ENCODE measurements at places on chromosomes 16 and 17.

- no peak for DNase-seq
These were observed 17.0 kb downstream of the VWA3A start for GRCh38 chr16:22109258-22109898.

- DNase-seq = no peak
These were observed 46.2 kb downstream of the TUBD1 start for GRCh38 chr17:59846394-59847165.

DNA sequence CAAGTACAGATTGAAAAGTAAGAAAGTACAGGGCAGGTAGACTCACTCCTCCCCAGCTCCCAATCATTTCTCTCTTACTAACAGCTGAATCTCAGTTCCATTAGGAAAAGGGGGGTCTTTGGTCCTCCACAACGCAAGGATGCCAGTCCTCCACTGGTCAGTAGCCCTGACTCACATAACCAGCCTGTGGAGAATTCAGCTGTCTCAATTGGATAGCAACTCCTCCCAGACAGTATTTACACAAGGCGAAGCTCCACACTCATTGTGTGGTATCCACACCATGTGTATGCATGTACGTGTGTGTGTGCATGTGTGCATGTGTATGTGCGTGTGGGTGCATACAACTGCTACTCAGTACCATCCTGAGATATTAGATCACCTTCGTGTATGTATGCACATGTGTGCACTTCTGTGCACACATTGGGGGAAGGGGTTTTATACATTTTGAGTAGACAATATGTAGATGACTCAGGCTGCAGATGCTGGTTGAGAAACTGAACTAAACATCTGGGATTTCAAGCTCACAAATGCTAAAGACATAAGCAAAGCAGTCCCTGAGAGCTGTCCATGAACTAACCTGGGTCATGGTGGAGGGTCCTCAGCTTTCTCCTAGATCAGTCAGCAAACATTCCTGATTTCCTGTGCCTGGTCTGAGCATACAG, 240.1 kb downstream of the SLC39A11 start:
- no peak for DNase-seq

DNA sequence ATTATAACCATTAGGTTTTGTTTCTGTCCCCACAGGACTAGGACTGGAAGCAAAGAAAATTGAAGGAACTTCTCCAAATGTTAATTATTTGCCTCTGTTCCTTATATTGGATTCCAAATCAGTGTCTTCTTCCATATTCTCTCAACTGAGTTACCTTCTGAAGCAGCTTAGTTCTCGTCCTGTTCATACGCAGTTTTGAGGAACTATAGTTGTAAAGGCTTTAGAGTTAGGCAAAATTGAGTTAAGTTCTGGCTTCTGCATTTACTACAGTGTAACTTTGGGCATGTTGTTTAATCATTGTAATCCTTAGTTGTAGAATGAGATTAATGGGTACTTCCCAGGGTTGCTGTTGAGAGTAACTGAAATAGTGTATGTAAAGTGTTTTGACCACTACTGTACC, 11.2 kb downstream of the CBFB start:
- no peak for DNase-seq

DNA sequence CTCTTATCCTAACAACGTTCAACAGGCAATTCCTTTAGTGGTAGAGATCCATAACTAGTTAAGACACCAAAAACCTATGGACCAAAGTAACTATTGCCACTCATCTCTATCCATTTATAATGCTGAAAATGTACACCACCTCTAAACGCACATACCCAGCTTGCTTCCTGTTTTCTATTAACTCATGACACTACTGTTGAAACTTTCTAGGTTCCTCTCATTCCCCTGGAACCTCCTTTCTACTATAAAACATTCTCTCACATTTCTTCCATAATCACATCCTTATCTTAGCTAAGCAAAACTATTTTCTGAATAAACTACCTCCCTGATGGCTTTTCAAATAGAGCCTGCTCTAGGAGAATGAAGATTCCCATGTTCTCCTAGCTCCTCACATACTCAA, 42.9 kb upstream of the KSR1 start:
- DNase-seq = no peak

DNA sequence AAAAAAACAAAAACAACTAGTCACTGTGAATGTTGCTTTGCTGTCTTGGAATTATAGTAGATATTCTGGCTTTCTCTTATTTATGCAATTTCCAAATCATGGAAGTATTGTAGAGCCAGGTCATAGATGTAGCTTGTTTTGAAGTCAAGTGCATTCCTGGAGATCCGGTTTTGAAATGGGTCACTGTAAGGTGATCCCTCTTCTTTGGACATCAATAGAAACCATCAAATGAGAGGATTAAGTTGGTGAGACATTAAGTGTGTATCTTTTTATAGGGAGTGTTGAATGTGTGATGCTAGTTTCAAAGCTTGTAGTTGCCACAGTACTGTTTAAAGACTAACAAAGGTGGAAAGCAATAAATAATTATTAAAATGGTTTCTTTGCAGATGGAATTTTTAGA, 4.5 kb downstream of the PRKAR1A start:
- no peak for DNase-seq

GRCh38 chr16:69568676-69569075, 2.9 kb downstream of the NFAT5 start:
- DNase-seq = no peak

DNA sequence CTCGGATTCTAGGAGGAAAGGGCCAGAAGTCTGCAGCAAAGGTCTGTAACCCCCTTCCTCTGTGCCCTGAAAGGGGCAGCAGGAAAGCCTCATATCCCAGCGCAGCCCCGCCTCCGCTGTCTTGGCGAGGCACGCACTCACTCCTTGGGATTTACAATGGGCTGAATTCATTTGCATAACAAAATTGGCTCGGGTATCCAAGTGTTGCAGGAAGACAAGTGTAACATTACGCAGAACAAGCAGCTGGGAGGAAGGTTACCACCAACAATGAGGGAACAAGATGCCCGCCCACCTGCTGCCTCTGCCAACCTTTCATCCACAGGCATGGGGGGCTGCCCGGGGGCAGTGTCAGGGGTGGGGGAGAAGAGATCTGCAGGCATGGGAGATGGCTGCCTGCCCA, 130.4 kb downstream of the MRM1 start:
- no peak for DNase-seq

GRCh38 chr17:4881761-4882555, 17.4 kb upstream of the C17orf107 start:
- peak; percentile 60 for DNase-seq

GRCh38 chr16:47142486-47142820, 1.3 kb downstream of the NETO2 start:
- DNase-seq = peak; percentile 71

DNA sequence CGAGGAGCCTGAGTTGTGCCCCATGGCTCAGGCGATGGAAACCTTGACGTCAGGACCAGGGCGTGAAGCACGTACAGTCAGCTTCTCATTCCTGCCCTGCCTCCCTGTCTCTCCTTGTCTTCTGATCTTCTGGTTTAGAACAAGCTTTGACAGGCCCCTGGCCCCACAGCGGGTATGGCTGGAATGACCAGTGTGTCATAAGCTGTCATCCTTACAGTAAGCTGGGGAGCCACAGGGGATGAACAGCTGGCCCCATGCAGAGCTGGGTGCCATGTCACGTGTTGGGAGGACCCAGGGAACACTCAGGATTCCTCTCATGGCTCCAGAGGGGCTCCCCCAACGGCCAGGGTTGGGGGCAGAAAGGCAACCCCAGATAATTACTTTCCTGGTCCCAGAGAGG, 157.6 kb upstream of the PLCG2 start:
- DNase-seq = no peak

GRCh38 chr17:29574732-29575510, 6.4 kb downstream of the TP53I13 start:
- DNase-seq = no peak

- DNase-seq = no peak
These were observed 24.5 kb upstream of the OSGIN1 start for GRCh38 chr16:83928341-83929055.

DNA sequence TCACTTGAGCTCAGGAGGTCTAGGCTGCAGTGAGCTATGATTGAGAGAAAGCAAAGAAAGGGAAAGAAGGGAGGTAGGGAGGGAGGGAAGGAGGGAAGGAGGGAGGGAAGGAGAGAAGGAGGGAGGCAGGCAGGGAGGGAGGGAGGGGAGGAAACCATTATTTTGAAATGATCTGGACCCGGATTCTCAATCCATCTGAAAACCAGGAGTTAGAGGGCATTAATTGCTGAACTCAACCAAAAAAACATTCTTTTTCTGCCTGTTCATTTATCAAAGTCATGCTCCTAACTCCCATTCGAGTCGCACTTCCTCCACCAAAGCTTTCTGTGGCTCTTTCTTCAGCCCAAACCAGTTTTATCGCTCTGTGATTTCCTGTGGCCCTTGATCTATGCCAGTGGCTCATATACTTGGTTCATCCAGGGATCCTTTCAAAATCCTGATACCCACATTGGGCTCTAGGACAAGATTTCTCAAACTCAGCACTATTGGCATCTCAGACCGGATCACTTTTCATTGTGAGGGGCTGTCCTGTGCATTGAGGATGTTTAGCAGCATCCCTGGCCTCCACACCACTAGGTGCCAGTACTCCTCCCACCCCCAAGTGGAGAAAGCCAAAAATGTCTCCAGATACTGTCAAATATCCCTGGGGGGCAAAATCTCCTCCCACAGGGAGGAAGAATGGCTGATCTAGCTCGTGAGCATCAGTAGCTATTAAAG, 38.2 kb downstream of the CMTM4 start:
- peak; percentile 60 for DNase-seq

- DNase-seq = no peak
These were observed 6.9 kb downstream of the MYH10 start for GRCh38 chr17:8623591-8623990.

GRCh38 chr17:2656283-2656682, 55.3 kb downstream of the CLUH start:
- DNase-seq = no peak

- DNase-seq = no peak
These were observed 13.7 kb upstream of the SKAP1 start for GRCh38 chr17:48443712-48444111.

- DNase-seq = no peak
These were observed 39.7 kb upstream of the IRX3 start for GRCh38 chr16:54326266-54326662.

DNA sequence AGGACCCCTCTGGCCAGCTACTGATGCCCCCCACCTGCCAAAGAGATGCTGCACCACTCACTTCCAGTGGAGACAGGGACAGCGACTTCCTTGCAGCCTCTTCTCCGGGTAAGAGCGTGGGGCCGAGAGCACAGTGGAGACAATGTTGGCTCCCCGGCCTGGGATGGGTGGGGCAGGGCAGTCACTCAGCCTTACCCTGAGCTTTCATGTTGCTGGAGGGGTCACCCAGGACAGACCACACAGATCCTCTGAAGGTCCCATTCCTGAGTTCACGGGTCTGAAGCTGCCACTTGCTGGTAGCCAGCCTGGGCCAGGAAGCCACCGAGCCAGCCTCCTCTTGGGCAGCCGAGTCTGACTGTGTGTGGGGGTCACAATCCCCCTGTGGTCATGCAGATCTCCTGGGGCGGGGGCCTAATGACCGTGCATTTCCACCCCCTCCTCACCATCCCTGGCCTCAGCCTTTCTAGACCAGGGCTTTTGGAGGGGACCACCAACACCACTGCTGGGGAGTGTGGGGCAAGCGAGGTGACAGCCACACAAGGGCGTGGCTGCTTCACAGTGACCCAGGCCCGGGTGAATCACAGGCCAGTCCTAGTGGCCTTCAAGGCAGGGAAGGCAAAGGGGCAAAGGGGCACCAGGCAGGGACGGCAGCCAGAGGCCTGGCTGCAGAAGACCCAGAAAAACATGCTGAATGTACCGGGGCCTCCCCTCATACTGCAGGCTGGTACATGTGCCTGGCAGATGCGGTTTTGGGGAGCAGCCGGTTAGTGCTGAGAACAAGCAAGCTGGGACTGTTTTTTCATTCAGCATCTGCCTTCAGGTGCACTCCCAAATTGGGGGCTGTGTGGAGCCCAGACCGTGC, 10.4 kb downstream of the TAF1C start:
- no peak for DNase-seq

DNA sequence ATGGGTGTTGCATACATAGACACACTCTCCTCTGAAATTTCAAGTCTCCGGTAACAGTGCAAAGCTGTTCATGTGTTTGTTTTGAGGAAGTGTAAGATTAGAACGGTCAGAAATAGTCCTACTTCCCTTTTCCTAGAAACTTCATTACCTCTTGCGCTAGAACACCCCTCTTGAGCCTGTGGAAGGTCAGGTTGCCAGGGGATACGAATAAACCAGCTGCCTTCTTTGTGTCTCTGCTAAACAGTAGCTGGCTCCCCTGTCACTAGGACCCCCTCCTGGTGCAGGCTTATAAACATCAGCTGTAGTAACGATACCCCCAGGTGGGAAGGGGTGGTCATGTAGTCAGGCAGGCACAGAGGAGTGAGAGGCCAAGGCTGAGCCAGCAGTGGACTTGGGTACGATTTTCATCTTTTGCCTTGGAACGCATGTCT, 113.4 kb upstream of the RCVRN start:
- DNase-seq = peak; percentile 53

- no peak for DNase-seq
These were observed 15.5 kb downstream of the METTL9 start for GRCh38 chr16:21614896-21615295.

GRCh38 chr17:82710499-82711232, 5.8 kb upstream of the FN3KRP start:
- no peak for DNase-seq

GRCh38 chr16:23931199-23931598, 95.4 kb downstream of the PRKCB start:
- no peak for DNase-seq

DNA sequence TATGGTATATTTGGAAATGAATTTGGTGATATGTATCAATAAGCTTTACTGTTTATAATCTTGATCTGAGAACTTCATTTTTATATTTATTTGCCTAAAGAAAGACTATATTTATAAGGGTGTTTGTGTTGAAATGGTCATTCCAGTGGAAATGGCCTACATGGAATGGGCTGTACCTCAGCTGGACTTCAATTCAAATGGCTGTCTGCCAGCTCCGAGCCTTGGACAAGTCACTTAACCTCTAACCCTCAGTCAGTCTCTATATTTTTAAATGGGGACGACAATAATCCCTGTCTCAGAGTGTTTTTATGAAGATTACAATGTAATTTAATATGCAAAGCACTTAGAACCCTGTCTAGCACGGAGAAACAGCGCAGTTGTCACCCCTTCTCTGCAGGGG, 260.8 kb upstream of the CACNG5 start:
- no peak for DNase-seq

GRCh38 chr16:17002565-17002964, 468.2 kb downstream of the XYLT1 start:
- DNase-seq = no peak

GRCh38 chr16:17392857-17393692, 77.7 kb downstream of the XYLT1 start:
- DNase-seq = no peak

GRCh38 chr17:77210331-77210730, 69.6 kb downstream of the SEC14L1 start:
- DNase-seq = no peak

DNA sequence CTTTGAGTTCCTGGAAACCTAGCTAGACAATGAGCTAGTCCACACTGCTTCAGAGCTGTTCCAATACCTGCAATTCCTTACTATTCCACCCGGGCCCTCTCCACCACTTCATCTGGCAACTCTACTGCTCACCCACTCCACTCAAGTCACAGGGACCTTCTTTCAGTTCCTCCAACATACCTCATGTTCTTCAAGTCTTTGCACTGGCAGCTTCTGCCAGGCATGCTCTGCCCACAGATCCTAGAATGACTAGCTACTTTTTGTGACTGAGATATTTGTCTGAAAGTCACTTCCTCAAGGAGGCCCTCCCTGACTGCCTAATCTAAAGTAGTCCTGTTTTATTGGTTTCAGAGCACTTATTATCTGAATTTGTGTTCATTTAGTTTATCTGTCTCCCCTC, 86.4 kb downstream of the TEX14 start:
- no peak for DNase-seq

GRCh38 chr16:964356-965035, 6.3 kb downstream of the LMF1 start:
- DNase-seq = no peak

- peak; percentile 97 for DNase-seq
These were observed 38.8 kb downstream of the WSB1 start for GRCh38 chr17:27332485-27333409.
